ENCODE measurements at places on chromosomes 2 and 18.
A peak's percentile ranks its signal among the peaks of the same experiment; 100 is the strongest.

GRCh38 chr2:96427917-96428316 lies 77.2 kb downstream of the NEURL3 start:
- DNase-seq: peak; percentile 88

GRCh38 chr2:46846536-46846935 lies 69.1 kb downstream of the MCFD2 start:
- DNase-seq: peak; percentile 42

- no peak for DNase-seq
These were observed 1.6 kb downstream of the EPC2 start for GRCh38 chr2:148646231-148646559.

DNA sequence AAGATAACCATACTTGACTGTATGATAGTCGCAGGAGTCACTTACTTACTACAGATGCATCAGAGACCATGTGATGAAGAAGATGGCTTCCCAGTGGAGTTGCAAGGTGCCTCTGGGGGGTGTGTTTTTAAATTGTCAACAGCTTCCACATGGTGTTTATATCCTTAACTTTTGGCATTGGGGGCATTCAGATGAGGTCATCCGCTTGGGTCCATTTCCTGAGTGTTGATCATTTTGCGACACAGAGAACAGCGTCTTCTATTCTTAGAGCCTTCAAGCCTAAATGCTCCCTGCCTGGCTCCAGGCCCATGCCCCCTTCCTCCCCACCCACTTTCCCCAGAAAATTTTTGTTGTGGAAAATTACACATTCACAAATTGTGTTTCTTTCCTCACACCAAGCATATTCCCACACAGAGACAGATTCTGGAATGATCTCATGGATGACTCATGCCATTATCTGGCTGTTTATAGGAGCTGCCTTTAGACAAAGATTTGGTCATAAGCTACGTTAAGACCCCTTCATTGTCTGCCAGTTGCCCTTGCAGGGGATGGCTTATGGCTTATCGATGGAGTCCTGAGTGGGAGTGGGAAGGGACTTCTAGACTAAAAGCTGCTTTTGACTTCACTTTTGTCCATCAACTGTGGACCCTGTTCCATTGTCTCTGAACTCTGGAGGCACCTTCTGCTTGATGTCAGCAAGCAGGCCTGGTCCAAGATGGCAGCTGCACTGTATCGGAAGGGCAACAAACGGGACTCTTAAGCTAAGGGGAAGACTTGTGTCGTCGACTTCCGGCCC lies 91.8 kb downstream of the CABLES1 start:
- peak; percentile 87 for DNase-seq

GRCh38 chr2:45596761-45597160 lies 14.3 kb downstream of the SRBD1 start:
- DNase-seq: no peak

GRCh38 chr2:178397002-178397605 lies 53.9 kb downstream of the PRKRA start:
- DNase-seq: peak; percentile 42

GRCh38 chr2:37858400-37858711 lies 66.7 kb upstream of the RMDN2 start:
- DNase-seq: peak; percentile 93

DNA sequence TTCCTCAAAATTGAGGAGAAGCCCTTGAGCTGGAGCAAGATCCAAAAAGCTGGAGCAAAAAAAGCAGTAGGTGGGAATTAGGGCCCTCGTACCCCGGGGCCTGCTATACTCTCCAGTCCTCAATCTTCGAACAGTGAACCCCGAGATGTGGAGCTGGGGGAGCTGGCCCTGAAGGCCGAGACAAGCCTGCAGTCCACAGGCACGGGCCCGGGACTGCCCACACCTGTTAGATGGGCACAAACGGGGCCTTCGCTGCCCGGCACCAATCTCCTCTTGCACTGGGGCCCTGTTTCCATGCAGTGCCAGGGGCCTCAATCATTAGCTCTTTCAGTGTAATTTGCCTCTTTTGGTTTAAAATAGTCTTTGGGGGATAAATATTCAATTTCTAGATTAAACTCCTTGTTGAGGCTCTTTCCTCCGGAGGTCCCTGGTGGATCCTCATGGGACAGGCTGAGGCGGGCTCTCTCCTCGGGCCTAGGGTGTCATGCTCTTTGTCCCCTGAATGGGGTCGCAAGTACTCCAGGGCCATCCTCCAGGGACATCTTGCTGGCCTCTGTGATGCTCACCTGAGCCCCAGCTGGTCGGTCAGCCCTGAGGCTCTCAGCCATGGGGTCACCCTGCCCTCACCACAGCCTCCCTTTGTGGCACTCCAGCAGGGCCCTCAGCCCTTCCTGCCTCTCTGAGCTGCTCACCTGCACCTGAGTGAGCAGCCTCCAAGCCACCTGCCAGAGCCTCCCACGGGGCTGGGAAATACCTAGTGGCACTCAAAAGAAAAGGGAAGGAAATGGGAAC lies 223.6 kb downstream of the ALPK2 start:
- no peak for DNase-seq

- peak; percentile 59 for DNase-seq
These were observed 53.9 kb upstream of the RAB27B start for GRCh38 chr18:54774423-54774822.

DNA sequence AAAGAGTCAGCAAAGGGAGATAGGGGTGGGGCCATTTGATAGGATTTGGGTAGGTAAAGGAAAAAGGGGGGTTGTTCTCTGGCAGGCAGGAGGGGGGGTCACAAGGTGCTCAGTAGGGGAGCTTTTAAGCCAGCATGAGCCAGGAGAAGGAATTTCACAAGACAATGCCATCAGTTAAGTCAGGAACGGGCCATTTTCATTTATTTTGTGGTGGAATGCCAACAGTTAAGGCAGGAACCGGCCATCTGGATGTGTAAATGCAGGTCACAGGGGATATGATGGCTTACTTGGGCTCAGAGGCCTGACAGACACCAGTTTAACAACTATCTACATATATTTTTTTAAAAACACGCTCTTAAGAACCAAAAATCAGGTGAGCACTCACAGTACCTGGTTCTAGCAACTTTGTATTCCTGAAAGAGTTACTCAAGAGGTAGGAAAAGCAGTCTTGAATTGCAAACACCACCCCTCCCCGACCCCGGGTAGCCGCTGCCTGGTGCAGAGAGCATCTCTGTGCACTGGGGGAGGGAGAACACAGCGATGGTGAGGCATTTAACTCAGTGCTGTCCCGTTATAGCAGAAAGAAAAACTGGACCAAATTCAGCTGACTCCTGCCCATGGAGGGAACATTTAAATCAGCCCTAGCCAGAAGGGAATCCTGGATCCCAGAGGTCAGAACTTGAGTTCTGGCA lies 414.5 kb upstream of the KLHL29 start:
- DNase-seq: no peak

DNA sequence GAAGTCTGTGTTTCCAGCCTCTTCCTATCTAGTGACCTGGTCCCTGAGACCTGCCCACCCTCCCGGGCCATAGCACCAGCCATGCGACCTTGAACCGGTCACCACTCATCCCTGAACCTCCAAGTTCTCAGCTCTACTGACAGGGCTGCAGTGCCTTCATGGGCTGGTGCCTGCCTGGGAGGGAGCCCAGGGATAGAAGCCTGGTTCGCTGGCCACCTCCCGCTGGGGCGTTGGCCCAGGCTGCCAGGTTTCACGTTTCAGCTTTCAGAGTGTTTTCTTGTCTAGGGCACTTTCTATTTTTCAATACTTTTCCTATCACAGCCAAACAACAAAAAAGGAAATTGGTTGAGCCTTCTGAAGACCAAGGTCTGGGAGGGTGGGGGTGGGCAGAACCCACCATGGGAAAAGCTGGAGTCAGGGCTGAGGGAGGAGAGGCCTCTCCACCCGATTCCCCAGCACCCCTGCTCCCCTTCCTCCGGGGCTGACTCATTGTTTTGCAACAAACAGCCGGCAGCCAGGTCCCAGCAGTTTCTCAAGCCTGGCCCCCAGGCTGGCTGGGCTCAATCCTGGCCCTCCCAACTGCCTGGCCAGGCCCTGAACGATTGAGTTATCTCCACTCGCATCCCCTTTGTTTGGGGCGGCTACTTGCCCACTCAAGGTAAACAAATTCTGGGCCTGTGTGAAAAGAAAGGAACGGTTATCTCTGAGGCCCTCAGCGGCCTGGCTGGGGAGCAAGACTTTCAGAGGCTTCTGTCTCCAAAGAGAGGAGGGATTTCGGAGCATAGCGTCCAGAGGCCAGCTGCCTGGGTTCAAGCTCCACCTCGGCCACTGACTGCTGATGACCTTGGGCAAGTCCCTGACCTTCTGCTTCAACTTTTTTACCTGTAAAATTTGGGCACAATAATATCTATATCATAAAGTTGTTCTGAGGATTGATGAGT lies 47.5 kb downstream of the ZFP36L2 start:
- peak; percentile 82 for DNase-seq

DNA sequence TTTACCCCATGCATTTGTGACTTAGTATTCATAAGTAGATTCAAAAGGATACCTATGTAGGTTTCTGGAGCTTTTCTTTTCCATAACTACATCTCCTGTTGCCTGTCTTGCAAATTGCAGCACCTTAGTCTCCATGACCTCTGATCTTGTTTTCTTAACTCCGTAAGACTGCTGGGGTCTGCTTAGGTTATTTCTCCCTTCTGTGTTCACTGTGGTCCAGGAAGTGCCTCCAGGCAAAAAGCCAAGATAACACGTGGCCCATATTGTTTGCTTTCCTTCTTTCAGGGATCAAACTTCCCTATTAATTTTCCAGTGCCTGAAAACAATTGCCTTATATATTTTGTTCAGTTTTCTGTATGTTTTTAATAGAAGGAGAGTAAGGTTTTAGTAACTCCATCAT lies 86.4 kb downstream of the GCA start:
- DNase-seq: no peak
